ENCODE measurements at places on chromosomes 5 and 9. TPM values are rescaled to one million over a fixed set of nuclear protein-coding genes. Genes with fewer than 3 reads are reported as not detected.

DNA sequence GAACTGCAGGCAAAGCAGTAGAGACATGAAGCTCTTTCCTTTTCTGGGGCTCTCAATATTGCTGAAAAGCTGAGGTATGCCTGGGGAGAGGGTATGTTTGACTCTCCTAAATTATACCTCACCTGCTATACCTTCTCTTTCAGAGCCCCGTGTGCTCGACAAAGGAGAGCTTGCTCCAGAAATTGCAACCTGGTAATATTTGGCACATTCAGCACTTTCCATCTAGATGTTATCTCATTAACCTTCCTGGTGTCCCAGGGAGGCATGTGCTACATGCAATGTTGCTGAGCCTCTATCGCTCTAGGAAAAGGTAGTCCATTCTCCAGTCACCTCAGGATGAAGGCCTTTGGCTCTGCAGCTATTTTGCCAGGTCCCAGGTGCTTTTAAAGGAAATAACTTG lies 78.5 kb upstream of the ZSWIM6 start:
- no peak for DNase-seq

DNA sequence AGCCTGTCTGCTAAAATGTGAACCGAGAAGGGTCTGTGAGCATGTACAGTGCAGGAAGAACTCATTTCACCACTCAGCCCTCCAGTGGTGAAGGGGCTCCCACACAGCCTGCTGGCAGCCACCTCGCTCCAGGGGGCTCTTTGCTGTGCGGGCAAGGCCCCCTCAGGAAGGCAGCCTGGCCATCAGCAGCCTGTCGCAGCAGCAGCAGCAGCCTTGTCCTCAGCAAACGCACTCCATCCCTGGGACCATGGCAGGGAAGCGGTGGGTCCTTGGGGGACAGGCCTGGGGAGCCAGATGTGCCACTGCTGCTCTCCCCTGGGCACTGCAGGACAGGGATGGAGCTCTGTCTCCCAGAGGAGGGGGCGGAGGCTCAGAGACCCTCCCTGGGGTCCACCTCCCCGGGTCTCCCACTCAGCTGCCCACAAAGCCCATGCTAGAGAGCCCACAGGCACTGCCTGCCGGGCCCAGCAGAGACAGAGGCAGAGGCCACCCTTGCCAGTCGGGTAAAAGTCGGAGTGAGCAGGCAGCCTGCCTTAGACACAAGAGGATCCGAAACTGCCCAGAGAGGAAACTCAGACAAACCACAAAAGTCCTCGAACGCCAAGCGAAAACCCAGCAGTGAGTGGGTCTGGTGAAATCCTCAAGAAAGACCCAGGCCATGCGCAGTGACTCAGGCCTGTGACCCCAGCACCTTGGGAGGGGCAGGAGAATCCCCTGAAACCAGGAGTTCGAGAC lies 8.0 kb downstream of the BRD3 start:
- DNase-seq, result no peak

- no peak for DNase-seq
These were observed 498 bp downstream of the ZNF367 start for GRCh38 chr9:96417661-96418082.

DNA sequence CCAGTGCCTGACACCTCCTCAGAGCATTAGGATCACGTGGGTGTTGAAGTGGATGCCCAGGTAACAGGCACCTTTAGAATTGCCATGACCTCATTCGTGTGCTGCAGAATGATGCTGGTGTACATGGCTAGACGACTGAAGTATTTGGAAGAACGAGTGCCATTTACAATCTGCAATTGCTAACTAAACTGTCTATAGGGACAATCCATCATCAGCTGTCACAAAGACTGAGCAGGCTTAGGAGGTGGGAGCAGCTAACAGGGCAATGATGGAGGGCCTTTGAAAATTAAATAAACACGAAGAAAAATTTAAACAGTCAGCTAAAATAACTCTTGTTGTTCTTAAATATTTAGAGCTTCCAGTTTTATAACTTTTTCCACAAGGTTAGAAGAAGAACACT lies 375.8 kb downstream of the GADD45G start:
- no peak for DNase-seq

The GARIN3 gene
- not detected for total RNA-seq
